ENCODE measurements at places on chromosomes 16 and 17.

GRCh38 chr17:45666046-45666600 is 118.0 kb upstream of the CRHR1 start:
- DNase-seq: no peak

DNA sequence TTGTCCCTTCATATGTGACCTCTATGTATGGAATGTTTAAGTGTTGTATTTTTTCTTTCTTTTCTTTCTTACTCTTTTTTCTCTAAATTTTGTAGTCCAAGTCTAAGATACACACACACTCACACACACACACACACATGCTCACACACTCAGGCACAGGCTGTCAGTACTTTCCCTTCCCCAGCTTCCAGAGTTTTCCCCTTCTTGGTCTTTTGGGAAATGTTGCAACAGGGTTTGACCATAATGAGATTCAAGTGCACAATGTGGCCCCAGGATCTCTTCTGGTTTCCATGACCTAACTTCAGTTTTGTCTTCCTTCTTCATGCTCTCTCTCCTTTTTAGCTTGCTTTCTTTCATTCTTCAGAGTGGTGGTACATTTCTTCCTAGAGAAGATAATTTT is 289.8 kb upstream of the FOXF1 start:
- no peak for DNase-seq

DNA sequence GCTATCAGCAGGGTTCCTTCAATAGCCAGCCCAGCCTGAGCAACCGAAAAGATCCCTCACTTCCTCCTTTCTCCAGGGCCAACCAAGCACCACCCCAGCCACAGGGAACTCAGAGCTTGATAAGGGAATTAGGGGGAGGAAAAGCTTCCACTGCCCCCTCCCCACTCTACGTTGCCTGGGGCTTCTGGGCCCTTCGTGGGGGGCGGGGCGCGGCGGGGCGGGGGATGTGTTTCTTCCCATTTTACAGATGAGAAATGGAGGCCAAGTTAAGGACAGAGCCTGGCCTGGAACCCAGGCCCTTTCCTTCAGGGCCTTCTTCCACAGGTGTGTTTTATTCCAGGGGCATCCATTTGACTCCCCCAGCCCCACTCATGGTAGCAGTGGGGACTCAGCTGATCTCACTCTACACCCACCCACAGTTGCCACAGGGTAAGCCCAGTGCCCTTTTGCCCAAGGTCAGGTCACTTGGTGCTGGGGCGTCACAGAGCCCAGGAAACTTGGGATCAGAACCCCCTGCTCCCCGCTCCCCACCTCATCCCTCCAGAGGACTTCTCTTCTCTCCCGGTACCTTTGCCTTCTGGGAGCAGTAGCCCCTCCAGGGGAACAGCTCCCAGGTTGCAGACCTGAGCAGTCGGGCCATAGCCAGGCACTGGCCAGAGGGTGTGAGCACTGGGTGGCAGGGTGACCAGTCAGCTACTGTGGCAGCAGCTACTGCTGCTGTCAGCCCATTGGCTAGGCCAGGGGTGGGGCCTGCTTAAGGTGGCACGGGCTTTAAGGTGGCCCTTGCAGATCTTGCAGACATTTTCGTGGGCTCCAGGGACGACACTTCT is at the start of gene LDHD:
LDHD (minus strand) TSS at position 700 of the 830 bp plus-strand sequence; CDS start at position 640, 60 bp downstream.
- peak; percentile 88 for DNase-seq

GRCh38 chr16:84841787-84842300 is 22.1 kb downstream of the CRISPLD2 start:
- peak; percentile 97 for DNase-seq

GRCh38 chr16:68907781-68908181 is 64.5 kb downstream of the TANGO6 start:
- no peak for DNase-seq

DNA sequence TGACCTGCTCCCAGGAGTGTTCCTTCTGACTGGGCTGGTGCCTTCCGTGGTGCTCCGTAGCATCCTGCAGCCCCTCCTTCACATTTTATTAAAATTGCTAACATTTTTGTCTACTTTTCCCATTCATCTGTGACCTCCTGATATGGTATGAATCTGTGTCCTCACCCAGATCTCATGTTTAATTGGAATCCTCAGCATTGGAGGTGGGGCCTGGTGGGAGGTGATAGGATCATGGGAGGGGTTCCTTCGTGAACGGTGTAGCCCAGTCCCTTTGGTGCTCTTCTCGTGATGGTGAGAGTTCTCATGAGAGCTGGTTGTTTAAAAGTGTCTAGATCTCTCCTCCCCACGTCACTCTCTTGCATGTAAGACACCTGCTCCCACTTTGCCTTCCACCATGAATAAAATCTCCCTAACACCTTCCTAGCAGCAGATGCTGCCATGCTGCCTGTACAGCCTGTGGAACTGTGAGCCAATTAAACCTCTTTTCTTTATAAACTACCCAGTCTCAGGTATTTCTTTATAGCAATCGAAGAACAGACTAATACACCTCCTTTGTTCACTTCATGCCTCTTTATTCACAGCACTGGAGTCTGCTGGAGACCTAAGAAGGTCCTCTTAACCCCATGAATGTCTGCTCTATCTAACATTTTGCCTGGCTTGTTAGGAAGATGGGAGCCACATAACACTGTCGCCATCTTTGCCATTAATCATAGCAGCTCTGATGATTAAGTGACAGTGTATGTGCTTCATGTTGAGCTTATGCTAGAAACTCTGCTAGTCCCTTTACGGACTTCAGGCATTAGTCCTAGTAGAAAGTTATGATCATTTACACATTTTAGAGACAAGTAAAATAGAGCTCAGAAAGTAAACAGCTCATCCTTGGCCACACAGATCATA is 377.7 kb upstream of the MAF start:
- DNase-seq: no peak

GRCh38 chr16:25692742-25693508 is 1.2 kb downstream of the HS3ST4 start:
- peak; percentile 55 for DNase-seq

- no peak for DNase-seq
Observed at GRCh38 chr17:10687499-10687898, 9.8 kb downstream of the SCO1 start.

DNA sequence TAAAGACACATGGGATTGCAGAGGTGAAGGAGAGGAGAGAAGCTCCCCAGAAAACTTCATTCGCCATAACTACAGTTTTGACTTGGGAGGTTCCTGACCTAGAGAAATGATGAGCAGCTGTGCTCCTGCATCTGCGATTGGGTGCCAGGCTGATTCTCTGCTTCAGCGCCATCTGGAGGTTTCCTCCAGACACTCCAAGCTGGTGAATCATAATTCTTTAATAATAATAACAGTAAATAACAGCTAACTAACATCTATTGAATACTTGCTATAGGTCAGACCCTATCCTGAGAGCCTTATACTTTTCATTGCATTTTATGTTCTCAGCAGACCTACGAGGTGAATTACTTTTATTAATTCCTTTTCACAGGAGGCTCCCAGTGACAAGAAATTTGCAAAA is 575.8 kb downstream of the TOX3 start:
- DNase-seq: peak; percentile 44

- no peak for DNase-seq
Observed at GRCh38 chr16:12539185-12539929, 264.3 kb downstream of the CPPED1 start.

GRCh38 chr17:79613195-79613772 is 2.4 kb upstream of the RBFOX3 start:
- DNase-seq: no peak

- DNase-seq: no peak
Observed at GRCh38 chr16:69346683-69347082, 4.9 kb downstream of the TMED6 start.

DNA sequence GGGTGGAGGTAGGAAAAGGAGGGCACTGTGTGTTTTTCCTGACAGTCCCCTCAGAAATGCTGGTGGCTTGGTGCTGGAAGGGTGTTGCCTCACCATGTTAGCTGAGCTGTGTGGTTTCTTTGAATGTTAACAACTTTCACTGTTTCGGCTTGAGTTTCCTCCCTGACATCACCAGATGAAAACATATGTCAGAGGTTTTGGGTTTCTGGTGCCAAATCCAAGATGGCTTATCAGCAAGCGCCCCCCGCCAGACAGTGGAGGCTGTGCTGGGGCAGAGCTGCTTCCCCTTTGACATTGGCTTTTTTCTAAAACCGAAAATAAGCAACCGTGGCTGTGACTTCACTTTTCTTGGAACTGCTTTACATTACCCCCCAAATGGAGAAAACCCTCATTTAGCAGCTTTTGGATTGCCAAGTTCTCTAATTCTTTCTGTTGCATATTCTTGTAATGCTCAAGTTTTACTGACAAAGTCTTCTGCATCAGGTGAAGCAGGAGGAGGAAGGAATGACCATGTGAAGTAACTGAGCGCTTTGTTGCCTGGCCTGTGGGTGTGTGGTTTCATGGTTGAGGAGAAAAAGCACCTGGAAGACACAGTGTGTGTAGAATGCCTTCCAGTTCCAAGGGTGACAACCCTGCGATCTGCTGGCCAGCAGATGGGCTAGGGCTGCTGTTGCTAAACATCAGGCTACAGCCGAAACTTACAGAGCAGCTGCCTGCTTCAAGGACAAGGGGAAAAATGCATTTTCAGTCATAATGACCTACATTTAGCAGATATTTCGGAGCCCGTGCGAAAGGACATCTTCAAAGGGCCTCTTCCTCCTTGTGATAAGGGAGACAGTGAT is 9.7 kb downstream of the RMI2 start:
- DNase-seq: no peak

- no peak for DNase-seq
Observed at GRCh38 chr17:9175700-9176467, 154.6 kb downstream of the NTN1 start.

DNA sequence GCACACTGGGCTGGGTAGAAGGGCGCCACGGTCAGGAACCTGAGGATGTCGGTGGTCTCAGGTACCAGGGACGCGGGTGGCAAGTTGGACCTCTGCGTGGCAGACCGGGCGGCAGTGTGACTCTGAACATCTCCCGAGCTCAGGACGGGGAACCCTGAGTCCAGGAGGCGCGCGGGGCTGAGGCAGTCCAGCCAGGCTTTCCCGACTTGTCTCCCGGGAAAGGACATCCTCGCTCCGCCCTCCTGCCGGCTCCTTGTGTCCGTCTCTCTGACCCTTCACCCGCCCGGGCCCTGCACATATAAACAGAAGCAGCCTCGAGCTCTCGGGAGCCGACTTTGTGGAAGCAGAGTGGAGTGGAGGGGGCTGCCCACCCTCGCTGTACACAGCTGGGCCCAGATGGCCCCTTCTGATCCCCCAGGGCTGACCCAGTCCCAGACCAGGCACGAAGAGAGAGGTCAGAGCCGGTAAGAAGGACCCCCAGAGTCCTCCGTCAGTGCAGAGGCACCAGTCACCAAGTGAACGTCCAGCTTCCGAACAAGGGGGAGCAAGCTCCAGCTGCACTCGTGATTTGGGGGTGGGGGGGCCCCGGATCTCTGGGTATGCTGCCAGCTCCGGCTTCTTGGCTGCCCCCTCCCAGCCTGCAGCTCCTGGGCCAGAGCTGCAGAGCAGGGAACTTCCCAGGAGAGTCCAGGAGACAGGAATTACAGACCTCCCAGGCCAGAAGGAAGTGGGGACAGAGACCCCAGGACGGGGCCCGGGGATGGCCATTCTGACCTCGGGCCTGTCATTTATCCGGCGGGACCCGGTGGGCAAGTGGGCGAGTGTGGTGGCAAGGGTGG is 8.5 kb upstream of the P2RX1 start:
- DNase-seq: no peak

- DNase-seq: peak; percentile 20
Observed at GRCh38 chr17:44390250-44390870, 911 bp upstream of the ITGA2B start.

GRCh38 chr16:76345163-76345661 is 68.0 kb downstream of the CNTNAP4 start:
- no peak for DNase-seq

GRCh38 chr17:80145076-80146075 is 1.6 kb downstream of the EIF4A3 start:
- DNase-seq: no peak

DNA sequence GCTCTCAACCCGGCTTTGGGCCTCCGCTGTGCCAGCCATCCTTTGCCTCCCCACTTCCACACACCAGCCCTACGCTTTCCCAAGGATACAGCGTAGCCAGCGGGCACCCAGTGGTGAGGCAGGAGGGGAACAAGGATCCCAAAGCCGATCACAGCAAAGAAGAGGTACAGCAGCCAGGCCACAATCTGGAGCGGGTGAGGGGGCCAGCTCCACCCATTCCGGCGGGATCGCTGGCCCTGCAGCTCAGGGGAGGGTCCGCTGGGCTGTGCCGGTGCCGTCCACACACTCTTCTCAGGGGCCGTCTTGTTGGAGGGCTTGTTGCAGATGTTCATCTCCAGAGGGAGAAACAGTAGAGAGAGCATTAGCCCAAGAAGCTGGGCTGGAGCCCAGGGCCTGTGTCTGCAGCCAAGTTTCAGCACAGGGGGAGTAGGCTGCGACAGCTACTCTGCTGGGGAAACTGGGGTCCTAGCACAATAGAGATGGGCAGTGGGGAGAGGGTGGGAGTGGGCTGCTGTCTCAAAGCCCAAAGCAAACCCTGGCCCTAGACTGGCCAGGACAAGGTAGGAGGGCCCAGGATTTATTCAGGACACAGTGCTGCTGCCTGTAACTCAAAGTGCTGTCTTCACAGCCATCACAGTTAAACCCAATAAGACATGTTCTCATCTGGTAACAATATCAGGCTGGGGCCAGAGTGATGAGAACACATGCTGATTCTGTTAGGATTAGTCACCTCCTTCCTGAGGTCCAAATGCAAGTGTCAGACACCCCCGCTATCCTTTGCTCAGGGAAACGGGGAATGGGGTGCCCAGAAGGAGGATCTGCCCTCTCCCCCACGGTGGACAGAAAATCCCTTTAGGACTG is 9.9 kb downstream of the ZDHHC1 start:
- no peak for DNase-seq

DNA sequence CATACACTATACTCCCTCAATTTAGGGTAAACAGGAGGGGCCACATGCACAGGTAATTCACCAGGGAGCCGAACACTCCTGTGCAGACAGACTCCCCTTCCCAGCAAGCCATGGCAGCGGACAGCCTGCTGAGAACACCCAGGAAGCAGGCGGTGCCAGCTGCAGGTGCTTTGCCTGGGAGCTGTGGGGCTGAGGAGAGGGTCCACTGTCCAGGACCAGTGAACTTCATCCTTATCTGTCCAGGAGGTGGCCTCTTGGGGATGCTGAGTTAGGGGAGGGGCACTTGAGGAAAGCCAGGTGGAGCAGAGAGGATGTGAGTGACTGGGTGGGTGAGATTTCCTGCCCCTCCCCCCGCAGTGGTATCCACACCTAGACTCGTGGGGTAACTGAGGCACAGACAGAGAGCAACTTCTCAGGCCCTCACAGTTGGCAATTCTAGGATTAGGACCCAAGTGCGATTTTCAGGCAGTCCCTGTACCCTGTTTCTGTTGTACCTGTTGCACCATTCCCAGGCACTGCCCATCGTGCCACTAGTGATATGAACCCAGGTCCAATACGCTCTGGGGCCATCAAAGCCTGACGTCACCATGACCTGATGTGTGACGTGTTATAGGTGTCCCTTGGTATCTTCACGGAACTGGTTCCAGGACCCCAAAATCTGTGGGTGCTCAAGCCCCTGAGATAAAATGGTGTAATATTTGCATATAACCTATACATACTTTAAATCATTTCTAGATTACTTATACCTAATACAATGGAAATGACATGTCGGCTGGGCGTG is 1.2 kb downstream of the GRN start:
- DNase-seq: peak; percentile 31
